Posterior vena cava (tissue), 2 donors: ENCODE measurements at places on chromosomes 13 and 19. TPM values are rescaled to one million over a fixed set of nuclear protein-coding genes. Genes with fewer than 3 reads are reported as not detected.

GRCh38 chr13:26872525-26873385 lies 112.2 kb upstream of the GPR12 start:
- DNase-seq, result no peak

SHISA7 gene
- total RNA-seq, result not detected

WASF3 gene
- total RNA-seq, result 25.6 TPM

GRCh38 chr19:982567-983170 lies 1.5 kb upstream of the WDR18 start:
- peak; percentile 90 for DNase-seq

PDX1 gene
- not detected for total RNA-seq

DNA sequence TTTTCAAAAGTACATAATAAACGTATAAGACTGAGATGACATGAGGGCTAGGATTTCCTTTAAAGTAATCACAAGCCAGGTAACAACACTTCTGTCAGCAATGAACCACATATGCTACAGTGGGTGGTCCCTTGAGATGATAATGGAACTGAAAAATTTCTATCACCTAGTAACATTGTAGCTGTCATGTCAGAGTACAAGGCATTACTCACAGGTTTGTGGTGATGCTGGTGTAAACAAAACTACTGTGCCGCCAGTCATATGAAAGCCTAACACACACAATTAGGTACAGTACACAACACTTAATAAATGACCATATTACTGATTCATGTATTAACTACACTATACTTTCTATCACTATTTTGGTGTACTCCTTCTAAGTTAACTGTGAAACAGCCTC lies 36.8 kb downstream of the MIPEP start:
- DNase-seq, result no peak

CBLC gene
- total RNA-seq, result not detected

NLRP9 gene
- total RNA-seq, result not detected
